ENCODE measurements at places on chromosomes 12 and 14.

- no peak for DNase-seq
Measured at GRCh38 chr12:28683366-28683765, 465.7 kb upstream of the FAR2 start.

- no peak for DNase-seq
Measured at GRCh38 chr14:101561145-101561896, at the start of gene DIO3. Gene DIO3, plus strand, starts transcription at chr14:101561495.

GRCh38 chr14:23929136-23929535 is 24.4 kb upstream of the DHRS4 start:
- no peak for DNase-seq

DNA sequence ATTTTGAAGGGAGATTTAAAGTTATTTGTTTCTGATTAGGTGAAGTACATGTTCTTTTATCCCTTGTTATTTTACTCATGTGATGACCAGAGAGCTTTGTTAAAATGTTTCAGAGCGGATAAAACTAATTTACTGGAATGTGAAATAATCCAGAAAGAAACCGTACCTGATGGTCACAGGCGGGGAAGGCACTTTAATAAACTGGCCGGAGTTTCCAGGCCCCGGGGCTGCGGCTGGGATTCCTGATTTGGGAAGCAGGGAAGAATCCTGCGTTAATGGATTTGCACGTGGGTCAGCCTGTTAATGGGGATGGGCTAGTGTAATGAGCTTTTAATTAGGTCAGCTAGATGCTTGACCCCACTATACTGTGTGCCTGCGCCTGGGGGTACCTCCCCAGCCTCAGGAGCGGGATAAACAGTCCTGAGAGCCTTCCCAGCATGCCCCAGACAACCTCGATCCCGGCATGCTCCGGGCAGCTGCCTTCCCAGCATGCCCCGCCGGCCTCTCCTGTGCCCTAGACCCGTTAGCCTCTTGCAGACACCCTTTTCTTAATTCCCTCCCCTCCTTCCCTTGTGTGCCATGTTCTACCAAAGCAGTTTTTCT is 208.6 kb upstream of the CDKN3 start:
- DNase-seq, result no peak

DNA sequence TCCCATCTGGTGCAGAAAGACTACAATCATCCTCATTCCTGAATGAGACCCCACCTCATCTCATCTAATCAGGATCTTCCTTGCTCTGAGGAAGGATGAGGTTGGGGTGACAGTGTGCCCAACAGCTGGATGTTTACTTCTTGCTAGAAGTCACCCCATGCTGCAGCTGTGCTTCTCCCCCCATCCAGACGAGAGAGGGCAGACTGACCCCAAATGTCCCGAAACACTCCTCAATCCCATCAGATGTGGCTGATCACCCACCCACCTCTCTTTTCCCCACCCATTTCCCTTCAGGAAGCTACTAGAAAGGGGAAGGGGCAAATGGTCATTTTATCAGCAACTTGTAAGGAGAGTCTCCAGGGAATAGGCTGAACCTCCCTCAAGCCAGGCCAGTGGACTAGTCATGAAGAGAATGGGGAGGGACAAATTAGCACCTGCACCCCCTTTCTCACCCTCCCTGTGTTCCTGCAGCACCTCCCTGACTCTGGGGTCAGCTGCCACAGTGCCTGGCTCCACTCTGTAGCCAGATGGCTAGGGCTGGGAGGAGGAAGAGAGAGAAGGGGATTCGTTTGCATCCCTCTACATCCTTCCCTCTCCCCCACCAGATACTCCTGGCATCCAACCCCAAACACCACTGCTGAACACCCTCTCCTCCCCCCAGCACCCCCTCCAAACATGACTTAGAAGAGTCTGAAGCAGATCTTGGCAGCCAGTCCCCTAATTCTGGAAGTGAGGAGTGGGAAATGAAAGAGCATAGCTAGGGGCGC is 2.8 kb upstream of the BAZ2A start:
- DNase-seq, result no peak

- no peak for DNase-seq
Measured at GRCh38 chr14:67357186-67357968, 2.2 kb downstream of the ATP6V1D start.

DNA sequence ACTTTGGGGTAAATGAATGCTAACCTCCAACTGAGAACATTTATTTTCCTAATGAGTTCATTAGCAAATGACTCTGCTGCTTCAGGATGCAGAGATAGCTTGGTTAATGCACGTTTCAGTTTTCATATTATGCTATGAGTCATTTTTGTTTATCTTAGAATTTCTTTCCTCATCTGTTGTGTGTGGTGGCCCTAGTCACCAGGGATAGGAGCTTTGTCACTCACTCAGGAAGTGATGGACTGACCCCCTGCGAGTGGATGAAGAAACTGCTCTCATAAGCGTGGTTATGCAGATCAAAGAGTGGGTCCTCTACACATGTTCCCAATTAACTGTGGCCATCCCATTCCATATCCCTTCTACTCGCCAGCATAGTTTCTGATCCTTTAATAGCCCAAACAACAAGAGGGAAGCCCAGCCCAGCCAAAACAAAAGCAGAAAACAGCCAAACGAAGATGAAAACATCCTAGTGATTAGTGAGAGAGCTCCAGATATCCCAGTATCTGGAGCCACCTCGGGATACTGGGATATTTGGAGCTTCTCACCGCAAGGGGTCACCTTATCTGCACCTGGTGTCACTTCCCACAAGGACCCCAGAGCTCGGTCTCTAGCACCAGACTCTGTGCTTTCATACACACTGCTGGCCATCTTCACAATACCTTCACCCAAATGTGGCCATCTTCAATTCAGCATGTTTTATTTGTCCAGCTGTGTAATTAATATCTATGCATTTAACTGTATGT is 8.6 kb downstream of the TC2N start:
- no peak for DNase-seq

DNA sequence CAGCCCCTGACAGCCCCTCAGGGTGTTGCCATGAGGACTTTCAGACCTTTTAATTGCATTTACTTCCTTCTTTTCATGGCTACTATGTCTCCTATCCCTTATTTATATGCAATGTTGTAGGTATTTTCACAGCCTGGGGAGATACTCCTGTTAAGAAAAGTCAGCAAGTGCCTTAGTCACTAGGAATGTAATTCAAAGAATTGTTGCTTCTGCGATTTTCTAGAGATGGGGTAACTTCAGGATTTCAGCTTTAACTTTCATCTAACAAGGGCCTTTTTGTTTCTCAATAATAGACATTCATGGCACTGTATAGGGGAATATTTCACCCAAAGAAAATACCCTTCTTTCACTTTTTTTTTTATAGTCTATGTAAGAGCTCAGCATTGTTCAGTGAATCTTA is 533.3 kb upstream of the MIS18BP1 start:
- DNase-seq, result no peak

- no peak for DNase-seq
Measured at GRCh38 chr12:9404469-9405260, 196.5 kb upstream of the PZP start.

DNA sequence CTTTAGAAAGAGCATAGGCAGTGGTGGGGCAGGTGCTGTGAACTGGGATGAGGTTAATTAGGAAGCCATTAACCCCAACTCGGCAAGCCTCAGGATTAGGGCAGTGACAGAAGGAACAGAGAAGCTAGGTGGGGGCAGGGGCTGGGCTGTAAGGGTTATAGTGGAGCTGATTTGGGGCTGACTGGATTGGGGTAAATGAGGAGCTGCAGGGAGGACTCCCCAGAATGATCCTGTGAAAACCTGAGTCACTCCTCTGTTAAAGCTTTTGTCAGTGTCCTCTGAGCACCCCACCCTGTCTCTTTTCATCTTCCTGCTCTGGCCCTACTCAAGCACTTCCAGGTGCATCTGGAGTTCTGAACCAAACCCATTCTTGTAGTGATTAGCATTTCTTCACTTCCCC is 4.4 kb downstream of the KLC1 start:
- DNase-seq, result no peak

DNA sequence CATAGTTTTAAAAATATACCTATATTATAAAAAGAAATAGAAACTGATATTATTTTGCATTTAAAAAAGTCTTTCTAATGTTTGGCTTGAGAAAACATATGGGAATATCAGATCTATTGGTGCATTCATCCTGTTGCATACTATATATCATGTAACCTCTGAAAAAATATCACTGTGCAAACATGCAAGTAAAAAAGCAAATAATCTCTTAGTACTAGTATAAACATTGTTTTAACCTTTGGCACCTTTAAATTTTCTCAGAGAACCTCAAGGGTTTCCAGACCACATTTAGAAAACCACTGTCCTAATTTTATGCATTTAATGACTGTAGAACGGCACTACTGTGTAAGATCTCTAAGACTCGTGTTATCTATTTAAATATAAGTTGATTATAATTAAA is 416.8 kb downstream of the LRFN5 start:
- no peak for DNase-seq

- no peak for DNase-seq
Measured at GRCh38 chr14:32779840-32780239, 158.8 kb upstream of the NPAS3 start.

DNA sequence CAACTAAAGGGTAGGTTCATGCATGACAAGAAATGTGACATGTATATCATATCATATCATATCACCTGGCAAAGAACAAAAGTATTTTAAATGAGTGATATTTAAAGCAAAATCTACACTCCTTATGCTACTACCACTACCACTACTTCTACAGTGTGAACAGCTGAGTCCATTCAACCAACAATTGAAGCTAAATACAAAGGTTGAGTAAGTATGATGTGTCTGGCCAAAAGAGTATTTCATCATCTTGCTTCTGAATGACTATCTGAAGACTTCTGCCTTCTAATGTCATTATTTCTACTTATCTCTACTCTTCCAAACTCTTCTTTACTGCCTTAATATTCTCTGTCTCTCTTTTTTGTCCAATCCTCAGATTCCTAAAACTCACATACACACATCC is 292.6 kb upstream of the CAND1 start:
- DNase-seq, result no peak

- DNase-seq, result no peak
Measured at GRCh38 chr12:127984386-127985055, 282.4 kb upstream of the TMEM132C start.

DNA sequence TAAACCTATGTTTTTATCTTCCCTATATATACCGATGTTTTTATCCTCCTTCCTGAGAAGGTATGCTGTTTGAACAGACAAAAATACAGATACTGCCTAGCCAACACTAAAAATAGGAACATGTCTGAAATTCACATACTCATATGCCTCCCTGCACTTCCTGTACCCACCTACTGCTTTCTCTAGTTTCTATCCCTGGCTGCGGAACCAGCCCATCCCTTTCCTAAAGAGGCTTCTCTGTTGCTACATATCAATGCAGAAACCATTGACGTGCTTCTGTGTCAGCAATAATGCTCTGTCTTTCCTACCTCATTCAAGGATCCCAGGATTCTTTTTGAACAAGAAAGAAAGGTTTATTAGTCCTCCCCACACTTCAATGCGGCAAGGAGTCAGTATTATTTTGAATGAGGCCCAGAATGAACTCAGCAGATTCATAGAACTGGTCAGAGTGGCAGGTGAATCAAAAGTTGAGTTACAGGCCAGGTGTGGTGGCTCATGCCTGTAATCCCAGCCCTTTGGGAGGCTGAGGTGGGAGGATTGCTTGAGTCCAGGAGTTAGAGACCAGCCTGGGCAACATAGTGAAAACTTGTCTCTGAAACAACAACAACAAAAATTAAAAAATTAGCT is 67.8 kb upstream of the NAP1L1 start:
- no peak for DNase-seq

DNA sequence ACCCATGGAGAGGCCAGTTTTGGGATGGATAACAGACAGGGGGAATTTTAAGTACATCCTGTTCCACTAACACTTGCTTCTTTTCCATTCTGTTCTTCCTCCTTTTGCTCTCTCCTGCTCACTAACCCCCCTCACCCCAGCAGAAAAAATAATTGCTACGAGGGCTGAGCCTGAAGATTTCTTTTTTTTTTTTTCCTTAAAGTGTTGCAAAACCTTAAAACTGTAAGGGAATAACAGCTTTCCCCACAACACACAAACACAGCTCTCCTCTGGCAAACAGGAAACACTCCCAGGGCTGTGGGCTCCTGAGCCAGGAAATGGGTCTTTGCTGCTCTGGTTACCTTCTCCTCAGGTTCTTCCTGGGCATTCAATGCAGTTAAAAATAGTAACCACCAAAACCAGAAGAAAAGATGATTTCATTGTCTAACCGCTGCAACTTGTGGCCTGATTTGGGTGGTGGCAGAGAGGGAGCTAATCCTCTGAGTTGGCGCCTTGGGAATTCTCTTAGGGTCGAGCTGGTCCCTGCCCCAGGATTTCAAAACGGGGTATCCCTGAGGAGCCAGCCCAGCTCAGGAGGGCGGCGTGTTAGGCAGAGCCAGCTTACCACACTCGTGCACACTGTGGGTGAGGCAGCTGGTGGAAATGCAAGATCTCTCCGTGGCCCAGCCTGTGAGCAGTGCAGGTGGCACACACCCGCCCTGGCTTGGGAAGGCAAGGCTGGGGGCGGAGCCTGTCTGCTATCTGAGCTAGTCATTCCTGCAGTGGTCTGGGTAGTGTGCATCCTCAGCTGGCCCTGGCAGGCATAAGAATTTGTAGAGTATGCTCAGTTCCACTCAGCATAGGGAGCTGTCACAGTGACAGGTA is 17.1 kb upstream of the EMP1 start:
- no peak for DNase-seq

DNA sequence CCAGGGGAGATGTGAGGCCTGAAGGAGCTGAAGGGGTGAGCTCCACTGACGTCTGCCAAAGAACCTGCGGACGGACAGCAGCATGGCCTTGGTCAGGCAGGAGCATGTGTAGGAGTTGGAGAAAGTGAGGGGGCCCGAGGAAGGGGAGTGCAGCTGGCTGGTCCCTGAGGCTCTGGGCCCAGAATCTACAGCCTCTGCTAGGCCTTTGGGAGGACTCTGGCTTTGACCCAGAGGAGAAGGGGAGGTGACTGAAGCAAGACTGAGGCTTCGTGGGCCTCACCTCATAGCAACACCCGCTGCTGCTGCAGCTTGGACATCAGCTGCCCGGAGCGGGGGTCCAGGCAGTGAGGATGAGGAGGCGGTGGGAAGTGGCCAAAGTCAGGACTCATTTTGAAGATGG is 216.6 kb upstream of the FKBP4 start:
- no peak for DNase-seq

- no peak for DNase-seq
Measured at GRCh38 chr12:76074701-76075336, 9.7 kb downstream of the NAP1L1 start.

- no peak for DNase-seq
Measured at GRCh38 chr12:71719647-71720370, 33.9 kb downstream of the TMEM19 start.

GRCh38 chr12:71054551-71054950 is 103.2 kb downstream of the TSPAN8 start:
- no peak for DNase-seq

Measured in NCI-H1436 treated with DMSO at 0.1 percent for 48 hours (cell line).